ENCODE measurements at places on chromosomes 6 and 20.

DNA sequence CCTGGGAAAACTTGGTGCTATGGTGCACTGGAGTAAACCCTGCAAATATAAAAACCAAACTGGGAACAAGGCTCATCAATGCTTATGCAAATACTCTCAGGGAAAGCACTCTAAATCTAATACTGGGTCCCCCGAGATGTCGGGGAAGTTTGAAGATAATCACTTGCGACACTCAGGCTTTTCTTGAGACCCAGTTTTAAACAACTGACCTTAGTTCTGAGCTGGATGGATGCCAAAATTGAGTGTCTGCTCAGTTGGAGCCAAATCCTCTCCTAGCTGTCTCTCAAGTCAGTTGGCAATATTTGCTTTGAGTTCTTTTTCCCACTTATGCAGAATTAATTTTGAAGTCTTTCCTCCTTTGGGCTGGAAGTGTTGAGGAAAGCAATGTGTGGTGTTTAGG, 75.5 kb upstream of the CD2AP start:
- DNase-seq = no peak

- DNase-seq = no peak
Measured at GRCh38 chr6:36353411-36353915, 16.8 kb upstream of the BNIP5 start.

- DNase-seq = no peak
Measured at GRCh38 chr6:140572867-140573266, 1198.4 kb upstream of the CITED2 start.

DNA sequence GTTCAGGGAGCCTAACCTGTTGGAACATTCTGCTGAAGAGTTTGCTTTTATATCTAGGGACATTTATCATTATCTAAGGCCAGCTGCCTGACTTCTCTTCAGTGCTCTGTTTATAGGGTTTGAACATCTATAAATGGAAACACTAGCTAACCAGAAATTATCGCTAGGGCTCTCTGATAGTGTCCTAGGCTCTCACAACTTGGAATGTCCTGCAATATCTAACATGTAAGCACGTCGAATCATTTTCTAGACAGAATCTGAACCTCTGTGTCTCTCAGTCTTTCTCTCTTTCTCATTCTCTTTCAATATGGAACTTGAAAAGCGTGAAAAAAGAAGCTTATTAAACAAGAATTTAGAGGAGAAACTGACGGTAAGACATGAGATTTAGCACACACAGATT, 92.5 kb upstream of the MLIP start:
- no peak for DNase-seq

DNA sequence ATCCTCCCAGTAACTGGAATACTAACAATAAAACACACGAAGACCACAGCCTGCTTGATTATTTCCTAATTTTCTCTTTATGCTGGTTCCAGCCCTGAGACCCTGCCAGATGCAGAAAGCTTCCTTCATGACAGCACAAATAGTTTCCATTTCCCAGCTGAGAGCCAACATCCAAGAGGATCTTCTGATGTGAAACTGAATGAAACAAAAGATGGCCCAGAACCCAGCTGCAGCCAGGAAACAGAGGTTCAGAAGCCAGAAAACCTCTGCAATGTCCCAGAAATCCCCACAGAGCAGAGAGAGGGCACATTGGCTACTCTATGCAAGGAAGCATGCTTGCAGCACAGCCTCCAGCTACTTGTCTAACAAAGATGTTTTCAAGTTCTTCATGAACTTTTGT, 61.8 kb upstream of the PLEKHG1 start:
- DNase-seq = no peak

DNA sequence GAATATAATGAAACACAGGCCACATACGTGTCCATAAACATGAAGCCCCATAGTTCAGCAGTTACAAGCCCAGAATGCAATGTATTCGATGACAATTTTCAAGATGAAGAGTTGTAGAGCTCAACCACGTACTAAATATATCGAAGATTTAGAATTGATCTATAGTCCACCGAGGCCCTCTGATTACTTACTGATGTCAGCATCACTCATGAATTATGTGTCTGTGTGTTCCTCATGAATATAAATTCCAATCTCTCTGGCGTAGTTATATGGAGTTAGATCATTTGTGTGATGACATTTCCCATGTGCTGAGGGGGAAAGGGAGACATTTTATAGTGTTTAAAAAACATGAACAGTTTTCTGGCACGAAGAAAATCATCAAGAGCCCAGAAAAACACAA, 97.5 kb downstream of the PFDN4 start:
- no peak for DNase-seq

- DNase-seq = no peak
Measured at GRCh38 chr20:7137395-7138151, 370.1 kb downstream of the BMP2 start.

GRCh38 chr20:2523919-2524708, 12.3 kb upstream of the TMC2 start:
- DNase-seq = peak; percentile 85

DNA sequence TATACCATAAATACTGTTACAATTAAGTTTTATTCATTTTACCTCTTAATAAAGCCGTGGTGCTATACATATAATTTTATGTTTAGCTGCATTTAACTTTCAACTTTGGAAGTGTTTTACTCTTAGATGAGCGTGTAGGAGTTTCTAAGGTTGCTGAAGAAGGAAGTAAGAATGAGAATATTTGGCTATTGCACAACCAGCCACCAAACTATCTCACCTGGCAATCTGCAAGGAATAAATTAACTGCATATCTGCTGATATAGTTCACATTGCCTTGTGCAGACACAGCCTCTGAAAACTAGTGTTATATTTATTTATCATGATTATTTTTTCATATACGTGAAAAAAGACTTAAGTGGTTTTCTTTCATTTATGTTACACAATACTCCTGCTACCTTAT, 230.4 kb downstream of the PLCB1 start:
- DNase-seq = no peak

- no peak for DNase-seq
Measured at GRCh38 chr6:118744261-118744941, 93.0 kb upstream of the CEP85L start.

DNA sequence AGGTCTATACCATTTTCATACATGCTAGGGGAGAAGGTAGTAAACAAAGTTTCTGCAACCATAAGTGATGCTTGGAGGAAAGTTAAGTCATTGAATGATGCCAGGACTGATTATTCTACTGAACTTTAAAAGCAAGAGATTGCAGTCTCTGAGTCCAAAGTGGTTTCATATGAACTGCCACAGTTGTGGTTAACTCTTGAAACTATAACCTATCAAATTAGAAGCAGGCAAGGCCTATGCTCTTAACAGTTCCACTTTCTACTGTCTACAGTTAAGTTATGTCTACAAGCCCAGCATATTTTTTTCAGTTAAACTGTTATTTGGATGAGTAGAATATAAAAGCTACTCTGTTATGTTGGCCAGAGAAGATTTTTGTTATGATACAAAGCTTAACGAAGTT, 326.5 kb upstream of the RUNX2 start:
- no peak for DNase-seq

- DNase-seq = no peak
Measured at GRCh38 chr6:27720607-27721580, 191.3 kb downstream of the OR2B2 start.

Measured in activated T-helper 1 cell treated with Interleukin-2 at 50 U/mL for 16 hours (primary cell).